ENCODE measurements at places on chromosomes 3 and 15.
A peak's percentile ranks its signal among the peaks of the same experiment; 100 is the strongest.

GRCh38 chr15:58546066-58546591 is 114.3 kb downstream of the LIPC start:
- no peak for DNase-seq

- no peak for DNase-seq
Observed at GRCh38 chr15:65414841-65415621, 7.7 kb downstream of the IGDCC4 start.

DNA sequence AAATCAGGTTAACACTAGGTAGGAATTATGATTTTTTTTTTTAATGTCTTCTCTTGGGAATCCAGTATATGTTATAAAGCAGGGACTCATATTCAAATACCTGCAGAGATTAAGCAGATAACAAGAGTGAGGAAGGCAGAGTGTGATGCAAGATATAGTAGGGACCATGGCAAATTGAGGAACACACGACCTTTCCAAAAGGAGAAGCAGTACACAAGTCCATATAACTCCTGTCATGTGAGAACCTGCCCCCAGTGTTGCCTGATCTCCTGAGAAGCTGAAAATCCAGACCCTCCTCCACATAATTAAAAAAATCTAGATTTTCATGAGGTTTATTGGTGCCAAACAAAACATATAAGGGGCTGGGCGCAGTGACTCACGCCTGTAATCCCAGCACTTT is 3.6 kb downstream of the RFC4 start:
- DNase-seq, result no peak

DNA sequence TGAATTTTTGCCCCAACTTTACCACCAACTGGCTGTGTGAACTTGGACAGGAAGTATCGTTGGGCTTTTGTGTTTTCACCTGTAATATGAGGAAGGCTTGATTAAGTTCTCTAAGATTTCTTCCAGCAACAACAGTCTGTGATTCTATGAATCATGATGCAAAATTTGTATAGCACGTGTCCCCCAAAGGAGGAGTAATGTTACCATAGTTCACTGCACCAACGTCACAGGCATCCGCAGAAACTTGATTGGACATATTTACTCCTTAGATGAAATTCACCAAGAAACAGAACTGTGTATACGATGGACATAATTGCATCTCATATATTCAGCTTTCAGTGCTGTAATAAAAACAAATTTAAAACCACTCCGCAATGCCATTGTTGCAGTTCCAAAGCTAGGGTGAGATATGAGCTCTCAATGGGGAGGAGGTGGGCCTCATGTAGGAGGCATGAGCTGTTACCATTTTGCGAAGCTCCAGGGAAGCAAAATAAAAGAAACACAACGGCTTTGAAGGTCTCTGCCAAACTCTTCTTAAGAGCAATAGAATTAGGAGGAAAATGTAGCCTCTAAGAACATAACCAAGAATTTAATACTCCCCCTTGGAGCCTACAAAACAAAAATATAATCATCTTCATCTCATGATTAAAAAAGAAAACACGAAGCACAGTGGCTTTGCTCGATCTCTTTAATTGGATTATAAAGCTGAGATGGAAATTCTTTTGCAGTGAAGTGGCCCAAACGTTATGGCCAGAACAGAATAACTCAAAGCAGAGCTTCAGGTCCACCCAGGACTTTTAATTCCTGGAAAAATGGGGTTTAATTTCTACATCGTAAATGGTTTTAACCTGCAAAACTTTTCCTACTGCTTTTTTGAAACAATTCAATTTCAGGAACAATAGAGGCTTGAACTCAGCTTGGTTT is 80.7 kb downstream of the CHST2 start:
- DNase-seq, result no peak

GRCh38 chr3:16365491-16366128 is 100.6 kb downstream of the OXNAD1 start:
- DNase-seq, result no peak

- DNase-seq, result peak; percentile 26
Observed at GRCh38 chr15:38695249-38696108, 130.9 kb upstream of the RASGRP1 start.

DNA sequence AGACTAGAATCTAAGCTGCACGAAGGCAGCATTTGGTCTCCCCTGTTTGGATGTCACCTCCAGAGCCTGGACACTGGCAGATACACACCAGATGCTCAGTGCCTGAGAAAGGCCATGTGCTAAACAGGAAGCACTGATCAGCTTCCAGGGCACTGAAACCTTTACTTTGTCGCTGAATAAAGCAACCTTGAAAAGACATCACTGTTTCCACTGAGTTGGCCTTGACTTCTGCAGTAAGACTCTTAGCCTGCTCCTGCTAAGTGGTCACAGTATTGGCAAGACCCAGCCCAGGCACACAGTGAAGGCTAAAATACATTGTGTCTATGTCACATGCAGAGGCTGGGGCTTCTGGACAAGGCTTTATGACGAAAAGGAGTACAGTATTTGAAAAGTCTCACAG is 104.3 kb upstream of the ICE2 start:
- no peak for DNase-seq

GRCh38 chr3:11705049-11705448 is 61.3 kb upstream of the VGLL4 start:
- peak; percentile 14 for DNase-seq

All from CD4-positive, alpha-beta T cell treated with Interleukin-6 for 4 hours (primary cell).